ENCODE measurements at places on chromosomes 7 and 10.

DNA sequence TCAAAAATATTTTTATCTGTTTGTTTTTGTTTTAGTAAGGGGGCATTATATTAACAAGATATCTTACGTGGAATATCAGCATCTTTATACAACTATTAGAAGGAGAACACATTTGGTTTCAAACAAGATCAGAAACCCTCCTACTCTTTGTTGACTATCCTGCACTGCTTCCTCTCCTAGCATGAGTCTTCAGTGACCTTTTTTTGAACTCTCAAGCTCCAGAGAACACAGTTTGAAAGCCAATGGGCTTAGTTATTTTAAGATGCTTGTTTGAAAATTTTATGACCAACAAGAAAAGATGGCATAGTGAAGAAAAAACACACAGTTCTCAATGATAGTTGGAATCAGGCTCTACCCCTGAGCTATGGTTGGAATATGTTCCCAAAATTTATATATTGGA lies 37.2 kb upstream of the RTKN2 start:
- peak; percentile 8 for DNase-seq

- no peak for DNase-seq
Measured at GRCh38 chr10:9926003-9926402, 1091.7 kb upstream of the CELF2 start.

DNA sequence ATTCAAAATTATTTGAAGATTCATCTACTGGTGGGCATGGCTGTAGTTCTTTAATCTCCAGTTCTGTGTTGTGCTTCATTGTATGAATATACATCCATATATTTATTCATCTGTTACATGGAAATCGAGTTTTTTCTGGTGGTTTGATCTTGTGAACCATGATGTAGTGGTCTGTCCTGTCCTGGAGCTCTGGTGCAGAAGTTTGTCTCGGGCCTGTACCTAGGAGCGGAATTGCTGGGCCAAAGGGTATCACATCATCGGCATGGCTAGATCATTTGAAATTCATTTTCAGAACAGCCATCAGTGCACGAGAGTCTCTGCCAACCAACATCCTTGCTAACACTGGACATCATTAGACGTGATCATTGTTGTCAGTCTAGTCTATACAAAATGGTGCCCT lies 107.0 kb downstream of the ELFN1 start:
- no peak for DNase-seq

DNA sequence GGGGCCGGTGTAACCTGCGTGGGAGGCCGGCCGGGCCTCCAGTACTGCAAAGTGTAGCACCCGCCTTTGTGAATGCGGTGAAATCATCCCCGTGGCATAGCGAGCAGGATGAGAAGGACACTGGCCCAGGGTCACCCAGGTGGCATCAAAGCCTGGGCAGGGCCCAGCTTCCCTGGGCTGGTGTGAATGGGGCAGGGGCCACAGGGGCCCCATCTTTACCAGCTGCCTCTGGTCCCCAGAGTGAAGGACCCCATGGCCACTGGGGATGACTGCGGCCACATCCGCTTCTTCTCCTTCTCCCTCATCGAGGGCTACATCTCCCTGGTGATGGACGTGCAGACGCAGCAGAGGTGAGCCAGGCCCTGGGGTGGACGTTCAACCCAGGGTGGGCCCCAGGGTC lies 53.8 kb downstream of the RCC1L start:
- no peak for DNase-seq

DNA sequence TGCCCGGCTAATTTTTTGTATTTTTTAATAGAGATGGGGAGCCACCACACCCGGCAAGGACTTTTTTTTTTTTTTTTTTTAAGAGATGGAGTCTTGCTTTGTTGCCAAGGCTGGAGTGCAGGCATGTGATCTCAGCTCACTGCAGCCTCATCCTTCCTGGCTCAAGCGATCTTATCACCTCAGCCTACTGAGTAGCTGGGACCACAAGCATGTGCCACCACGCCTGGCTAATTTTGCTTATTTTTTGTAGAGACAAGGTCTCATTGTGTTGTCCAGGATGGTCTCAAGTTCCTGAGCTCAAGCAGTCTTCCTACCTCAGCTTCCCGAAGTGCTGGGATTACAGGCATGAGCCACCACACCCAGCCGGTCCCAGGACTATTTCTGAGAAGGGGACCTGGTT lies 9.3 kb upstream of the MCU start:
- no peak for DNase-seq

Measured in hepatic stellate cell (primary cell).